HFFc6 (cell line): ENCODE measurements at places on chromosomes 16 and 17.

- no peak for DNase-seq
Observed at GRCh38 chr17:70552982-70553334, 383.6 kb downstream of the KCNJ2 start.

GRCh38 chr16:50367777-50368409 lies 895 bp downstream of the BRD7 start:
- DNase-seq = no peak

- no peak for DNase-seq
Observed at GRCh38 chr17:82900741-82901140, 60.9 kb upstream of the ZNF750 start.

GRCh38 chr17:42122371-42123303 lies at the start of gene HSPB9:
TSS of gene HSPB9 (plus strand) at chr17:42122804. CDS start at chr17:42122851, 47 bp downstream.
- DNase-seq = no peak

DNA sequence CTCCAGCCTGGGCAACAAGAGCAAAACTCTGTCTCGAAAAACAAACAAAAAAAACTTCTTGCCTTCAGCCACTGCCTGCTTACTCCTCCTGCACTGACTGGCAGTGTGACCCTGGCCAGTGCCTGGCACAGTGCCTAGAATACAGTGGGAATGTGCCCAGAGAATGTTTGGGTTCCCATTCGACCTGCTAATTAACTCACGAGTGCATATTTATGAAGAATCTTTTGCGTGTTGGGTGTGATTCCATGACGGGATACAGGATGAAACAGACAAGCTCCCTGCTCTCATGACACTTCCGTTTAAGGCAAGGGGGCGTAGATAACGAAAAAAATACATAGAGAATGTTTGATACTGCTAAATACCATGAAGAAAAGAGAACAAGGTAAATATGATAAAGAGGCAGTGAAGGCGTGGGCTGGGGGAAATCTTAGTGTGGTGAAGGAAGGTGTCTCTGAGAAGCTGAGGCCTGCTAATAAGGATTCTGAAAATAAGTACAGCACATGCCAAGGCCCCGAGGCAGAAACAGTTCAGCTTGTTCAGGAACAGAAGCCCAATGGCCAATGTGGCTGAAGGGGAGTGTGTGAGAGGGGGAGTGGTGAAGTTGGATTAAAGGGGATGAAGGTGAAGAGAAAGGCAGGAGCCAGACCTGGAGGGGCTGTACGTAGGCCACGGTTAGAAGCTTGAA lies 4.3 kb downstream of the ABI3 start:
- DNase-seq = no peak

DNA sequence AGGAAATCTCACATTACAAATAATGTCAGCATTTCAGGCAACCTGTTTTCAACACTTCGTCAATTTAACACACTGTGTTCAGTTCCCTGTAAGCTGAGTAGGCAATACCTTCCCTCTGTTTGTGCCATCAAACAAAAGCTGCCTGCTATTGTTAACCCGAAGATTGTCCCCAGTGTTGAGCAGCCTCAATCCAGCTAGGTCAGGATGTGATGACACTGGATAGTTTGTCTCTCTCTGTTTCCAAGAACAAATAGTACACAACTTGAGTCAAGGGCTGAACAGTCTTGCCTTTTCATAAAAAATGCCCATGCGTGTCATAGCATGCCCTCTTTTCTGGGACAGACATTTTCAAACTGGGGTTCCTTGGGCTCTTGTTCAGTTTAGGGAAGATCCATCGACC lies 36.4 kb downstream of the HSD17B2 start:
- DNase-seq = no peak

GRCh38 chr17:44345454-44346026 lies 438 bp downstream of the GRN start:
- peak; percentile 49 for DNase-seq

GRCh38 chr17:74858672-74859458 lies 820 bp downstream of the GRIN2C start:
- no peak for DNase-seq

GRCh38 chr16:52050418-52050817 lies 496.5 kb downstream of the TOX3 start:
- no peak for DNase-seq

GRCh38 chr17:33561569-33562334 lies 268.7 kb upstream of the ASIC2 start:
- no peak for DNase-seq

GRCh38 chr17:30920282-30920681 lies 1.5 kb upstream of the ADAP2 start:
- no peak for DNase-seq

GRCh38 chr16:71297341-71297634 lies 8.1 kb upstream of the CMTR2 start:
- DNase-seq = no peak

DNA sequence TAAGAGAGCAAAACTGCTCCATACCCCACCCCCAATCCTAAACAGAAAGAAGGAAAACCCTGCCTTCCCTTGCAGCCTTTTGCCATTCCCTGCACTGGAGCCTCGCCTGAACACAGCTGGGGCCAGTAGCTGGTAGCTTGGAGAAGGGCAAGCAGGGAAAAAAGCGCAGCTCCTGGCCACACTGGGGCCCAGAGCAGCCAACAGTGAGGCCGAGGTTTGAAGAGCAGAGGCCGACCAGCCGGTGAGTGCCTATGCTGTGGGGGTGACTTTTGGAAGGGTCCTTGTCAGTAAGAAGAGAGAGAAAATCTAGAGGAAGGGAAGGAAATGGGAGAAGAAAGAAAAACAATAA lies 3.2 kb upstream of the HOXB9 start:
- DNase-seq = no peak

DNA sequence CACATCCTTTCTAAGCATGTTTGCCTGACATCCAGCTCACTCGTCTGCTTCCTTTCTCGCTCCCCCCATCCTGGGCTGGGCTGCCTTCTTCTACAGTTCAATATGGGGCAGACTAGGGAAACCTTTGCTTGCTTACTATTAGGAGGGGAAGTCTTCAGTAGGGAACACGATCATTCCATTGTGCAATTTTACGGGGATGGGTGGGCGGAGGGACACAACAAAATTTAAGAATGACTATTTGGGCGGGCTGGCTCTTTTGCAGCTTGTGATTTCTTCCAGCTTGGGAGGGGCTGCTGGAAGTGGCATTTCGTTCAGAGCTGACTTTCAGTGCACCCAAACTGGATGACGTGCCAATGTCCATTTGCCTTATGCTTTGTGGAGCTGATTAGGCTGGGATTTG lies 25.4 kb downstream of the PCTP start:
- DNase-seq = no peak

- no peak for DNase-seq
Observed at GRCh38 chr17:29757788-29758187, 135.1 kb upstream of the CORO6 start.

DNA sequence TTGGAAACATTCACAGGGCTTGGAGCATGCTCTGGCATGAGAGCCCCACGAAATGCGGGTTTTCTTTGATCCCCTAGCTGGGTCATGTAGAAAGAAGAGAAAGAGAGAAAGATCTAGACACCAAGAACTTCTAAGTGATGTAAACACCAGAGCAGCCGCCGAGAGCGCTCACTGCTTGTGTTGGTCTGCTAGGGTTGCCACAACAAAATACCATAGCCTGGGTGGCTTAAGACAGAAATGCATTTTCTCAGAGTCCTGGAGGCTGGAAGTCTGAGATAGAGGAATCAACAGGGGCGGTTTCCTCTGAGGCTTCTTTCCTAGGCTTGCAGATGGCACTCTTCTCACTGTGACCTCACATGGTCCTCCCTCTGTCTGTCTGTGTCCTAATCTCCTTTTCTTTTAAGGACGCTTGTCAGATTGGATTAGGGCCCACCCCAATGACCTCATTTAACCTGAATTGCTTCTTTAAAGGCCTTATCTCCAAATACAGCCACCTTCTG lies 139.5 kb downstream of the CYLD start:
- DNase-seq = no peak
